ENCODE measurements at places on chromosomes 13 and 19.
A peak's percentile ranks its signal among the peaks of the same experiment; 100 is the strongest.

DNA sequence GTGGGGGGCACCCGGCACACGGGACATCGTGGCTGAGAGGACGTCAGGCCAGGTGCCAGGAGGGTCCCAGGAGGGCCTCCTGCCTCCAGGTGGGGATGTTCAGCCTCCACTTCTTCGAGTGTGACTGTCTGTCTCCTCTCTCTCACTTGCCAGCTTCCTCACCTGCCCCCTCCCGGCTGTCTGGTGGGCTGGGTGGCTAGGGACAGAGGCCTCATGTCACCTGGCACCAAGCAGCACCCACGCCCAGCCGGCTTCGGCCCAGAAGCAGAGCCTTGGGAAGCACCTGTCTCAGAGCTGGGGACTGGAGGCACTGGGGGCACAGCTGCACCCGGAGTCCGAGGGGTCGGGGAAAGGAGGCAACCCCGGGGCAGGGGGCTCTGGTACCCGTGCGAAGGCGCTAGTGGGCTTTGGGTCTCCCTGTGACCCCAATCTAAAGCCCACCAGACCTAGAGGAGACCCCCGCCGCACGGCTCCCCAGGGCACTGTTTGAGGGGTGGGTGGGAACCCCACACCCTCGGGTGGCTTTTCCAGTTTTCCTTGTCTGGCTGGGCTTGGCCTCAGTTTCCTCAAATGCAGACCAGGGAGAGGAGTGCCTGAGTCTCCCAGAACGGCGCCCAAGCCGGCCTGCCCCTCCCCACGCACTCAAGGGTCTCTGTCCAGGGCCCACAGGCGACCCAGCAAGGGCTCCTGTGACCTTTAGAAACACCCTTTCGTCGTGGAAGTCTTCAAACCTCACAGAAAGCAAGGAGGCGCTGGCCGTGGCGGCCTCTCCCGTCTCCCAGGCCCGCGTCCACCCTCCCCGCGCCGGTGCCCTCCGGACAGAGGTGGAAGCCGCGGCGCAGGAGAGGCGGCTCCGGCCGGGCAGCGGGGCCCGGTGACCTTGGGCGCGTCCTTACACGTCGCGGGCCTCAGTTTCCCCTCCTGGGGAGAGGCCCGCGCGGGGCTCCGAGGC is 664 bp upstream of the HCN2 start:
- no peak for DNase-seq

- DNase-seq: peak; percentile 31
Measured at GRCh38 chr19:6501740-6502648, at the start of gene TUBB4A. TSS of gene TUBB4A (minus strand) at chr19:6502309. CDS start at chr19:6502212, 97 bp downstream.

DNA sequence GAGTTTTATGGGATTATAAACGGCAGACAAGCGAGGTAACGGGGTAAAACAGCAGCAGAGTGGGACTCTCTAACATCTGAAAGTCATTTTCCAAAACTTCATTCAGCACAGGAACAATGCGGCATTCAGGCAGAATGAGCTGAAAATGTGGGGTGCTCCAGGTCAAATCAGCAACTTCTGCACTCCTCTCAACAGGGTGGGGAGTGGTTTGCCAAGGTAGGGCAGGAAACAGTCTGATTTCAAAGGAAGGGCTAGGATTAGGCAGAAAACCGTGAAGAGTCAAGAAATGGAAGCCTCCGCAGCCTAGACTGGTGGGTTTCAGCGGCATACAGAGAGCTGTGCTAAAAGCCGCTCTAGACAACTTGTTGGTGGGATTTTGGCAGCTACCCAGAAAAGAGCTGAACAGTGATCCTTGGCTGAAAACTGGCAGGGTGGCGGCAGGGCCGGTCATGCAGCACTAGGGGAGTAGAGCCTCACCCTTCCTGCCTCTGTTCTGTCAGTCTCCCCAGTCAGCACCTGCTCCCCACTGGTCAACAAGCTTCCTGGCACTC is 154.2 kb upstream of the KLF12 start:
- peak; percentile 25 for DNase-seq

DNA sequence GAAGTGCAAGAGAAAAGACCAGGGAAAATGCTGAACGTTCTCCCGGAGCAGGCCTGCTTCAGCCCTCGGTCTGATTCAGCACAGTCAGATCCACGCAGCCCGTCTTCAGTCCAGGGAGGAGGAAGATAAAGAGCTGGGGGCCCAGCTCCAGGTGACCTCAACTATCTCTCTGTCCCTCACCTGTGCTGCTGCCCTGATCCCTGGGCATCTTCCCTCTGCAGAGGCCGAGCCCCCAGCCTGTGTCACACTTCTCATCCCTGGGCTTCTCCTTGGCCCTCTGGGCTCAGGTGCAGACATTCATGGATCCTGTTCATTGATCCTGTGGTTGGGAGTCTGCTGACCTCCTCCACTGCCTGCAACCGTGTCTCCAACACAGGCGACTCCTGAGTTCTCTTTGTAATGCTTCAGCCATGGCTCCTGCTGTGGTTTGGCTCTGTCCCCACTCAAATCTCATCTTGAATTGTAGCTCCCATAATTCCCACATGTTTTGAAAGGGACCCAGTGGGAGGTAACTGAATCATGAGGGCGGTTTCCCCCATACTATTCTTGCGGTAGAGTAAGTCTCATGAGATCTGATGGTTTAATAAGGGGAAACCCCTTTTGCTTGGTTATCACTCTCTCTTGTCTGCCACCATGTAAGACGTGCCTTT is 27.9 kb downstream of the COL4A2 start:
- no peak for DNase-seq

DNA sequence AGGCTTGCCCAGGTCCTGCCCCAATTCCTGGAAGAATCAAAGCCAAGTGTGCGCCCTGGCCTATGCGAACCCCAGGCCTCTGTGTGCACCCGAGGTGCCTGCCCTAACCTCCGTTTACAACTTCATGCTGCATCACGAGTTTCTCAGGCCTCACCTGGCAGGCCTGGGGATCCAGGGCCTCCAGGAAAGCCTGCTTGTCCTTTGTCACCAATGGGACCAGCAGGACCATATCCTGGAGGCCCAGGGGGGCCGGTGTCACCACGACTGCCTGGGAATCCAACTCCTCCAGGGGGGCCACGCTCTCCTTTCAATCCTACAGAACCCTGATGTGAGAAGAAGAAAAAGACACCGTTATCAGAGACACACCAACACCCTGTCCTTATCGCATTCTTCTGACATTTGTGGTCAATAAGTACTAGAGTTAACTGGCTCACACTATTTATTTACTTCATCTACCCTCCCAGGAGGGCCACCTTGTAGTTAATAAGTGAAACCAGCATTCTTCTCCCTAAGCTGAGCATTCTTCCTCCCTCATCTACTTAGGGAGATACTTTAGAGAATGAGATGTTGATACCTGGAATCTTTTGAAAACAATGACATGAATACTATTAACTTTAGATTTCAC is 120.6 kb downstream of the COL4A1 start:
- DNase-seq: no peak

DNA sequence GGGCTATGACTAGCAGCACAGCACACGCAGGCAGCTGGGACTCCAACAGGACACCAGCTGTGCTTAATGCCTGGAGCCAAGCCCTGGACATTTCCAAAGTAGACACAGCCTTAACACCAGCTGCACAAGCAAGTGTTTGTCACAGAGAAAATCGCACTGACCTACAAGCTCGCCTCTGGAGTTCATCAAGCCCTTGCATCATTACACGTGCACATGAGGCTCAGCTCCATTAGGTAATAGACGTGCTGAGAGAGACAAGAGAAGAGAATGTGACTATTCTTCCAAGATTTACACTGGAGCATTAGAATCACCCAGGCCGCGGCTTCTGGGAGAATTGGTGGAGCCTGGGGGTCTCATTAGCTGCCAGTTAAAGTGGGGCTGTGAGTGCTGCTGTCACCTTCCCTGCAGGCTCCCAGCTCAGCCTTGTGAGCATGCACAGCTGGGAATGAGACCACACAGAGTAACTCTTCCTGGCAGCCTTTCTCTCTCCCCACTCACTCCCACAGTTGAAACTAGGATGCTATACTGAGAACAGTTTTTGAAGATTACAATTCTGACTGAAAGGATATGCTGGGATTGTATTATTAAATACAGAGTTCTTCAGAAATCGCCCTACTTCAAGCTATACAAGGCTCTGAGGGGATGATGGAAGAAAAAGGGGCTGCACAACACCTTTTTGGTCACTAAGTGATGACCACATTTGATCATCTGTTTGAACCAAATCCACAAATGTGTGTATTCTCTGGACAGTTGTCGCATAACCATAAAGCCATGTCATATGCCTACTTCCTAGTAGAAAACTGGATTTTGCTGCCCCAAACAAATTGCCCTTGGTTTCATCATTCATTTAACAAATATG is 10.5 kb downstream of the STOML3 start:
- no peak for DNase-seq

GRCh38 chr13:107842562-107843180 is 372.7 kb downstream of the LIG4 start:
- no peak for DNase-seq

DNA sequence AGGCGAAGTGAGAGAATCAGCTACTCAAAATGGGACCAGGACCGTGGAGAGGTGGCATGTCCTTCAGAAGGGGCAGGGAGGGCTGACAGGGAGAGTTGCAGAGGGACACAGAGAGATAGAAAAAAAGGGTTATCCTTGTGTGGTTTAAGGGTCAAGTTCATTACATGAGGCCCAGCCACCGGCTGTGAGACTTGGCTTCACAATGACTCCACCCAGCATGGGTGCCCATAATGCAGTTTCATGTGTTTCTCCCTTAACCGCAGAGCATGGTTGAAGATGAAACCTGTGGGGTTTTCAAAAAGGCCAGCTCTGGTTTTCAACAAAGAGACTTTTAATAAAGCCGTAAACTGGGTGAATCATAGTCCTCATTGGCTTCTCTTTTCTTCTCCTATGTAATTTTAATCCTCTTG is 164.6 kb downstream of the KLF5 start:
- no peak for DNase-seq

- no peak for DNase-seq
Measured at GRCh38 chr13:60691268-60691667, 294.2 kb downstream of the TDRD3 start.

DNA sequence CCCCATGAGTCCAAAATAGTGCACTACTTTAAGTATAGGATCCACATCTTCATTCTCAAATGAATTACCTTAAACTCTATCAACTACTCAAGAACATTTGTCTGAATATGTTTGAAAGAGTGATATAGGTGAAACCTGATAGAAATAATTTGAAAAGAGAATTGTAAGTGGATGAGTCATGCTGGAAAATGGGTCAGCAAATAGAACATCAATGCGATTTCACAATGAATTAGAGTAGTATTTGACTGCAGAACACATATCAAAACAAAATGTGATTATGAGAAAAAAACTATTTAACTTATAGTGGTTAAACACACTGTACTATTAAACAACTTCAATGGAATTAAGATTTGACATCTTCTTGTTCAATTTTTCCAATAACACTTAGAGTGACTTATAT is 300.6 kb upstream of the KLHL1 start:
- DNase-seq: no peak

GRCh38 chr19:18220632-18221275 is 5.5 kb downstream of the PDE4C start:
- no peak for DNase-seq

- DNase-seq: no peak
Measured at GRCh38 chr19:718991-719512, 10.3 kb downstream of the PALM start.

DNA sequence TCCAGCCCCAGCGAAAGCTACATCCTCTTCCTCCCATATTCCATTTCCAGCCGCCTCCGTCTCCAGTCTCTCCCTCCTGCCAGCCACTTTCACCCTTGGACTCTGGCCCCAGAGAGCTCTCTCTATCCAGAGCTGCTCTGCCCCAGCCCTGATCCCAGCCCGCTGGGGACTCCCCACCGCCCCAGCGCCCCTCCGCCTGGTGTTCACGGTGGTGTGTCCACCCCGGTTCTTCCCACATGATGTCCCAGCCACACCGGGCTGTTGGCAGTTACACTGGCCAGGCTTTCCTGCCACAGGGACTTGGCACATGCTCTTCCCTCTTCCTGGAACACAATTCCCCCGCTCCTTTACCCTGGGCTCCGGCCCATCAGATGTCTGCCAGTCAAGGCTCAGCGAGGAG is 11.3 kb upstream of the EMC10 start:
- no peak for DNase-seq

GRCh38 chr13:69410761-69411160 is 696.9 kb upstream of the ATXN8OS start:
- DNase-seq: no peak

DNA sequence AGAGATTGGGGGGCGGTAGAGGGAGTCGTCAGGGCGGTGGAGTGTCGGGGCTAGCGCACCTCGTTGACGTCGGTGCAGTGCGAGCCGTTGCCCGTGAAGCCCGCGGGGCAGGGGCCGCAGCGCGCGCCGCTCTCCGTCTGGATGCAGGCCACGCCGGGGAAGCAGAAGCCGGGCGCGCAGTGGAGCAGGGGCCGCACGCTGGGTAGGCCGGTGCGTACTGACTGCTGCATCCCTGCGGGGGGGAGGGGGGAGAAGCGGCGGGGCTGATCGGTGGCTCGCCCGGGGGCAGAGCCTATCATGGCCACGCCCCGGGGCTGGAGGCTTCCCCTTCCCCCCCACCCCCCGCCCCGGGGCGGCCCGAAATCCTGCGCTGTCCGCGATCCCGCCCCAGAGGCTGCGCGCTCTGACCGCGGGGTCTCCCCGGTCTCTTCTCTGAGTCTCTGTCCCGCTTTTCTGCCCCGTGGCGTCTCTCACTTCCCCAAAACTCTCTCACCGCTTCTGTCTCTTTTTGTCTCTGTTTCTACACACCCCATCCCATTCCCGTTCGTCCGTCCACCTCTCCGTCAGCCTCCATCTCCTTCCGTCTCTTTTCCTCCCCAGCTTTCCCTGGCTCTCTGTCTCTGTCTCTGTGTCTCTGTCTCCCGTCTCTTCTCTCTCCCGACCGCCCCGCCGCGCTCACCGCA is 1.1 kb downstream of the COMP start:
- DNase-seq: no peak

- DNase-seq: no peak
Measured at GRCh38 chr13:35716729-35717128, 240.2 kb upstream of the MAB21L1 start.

DNA sequence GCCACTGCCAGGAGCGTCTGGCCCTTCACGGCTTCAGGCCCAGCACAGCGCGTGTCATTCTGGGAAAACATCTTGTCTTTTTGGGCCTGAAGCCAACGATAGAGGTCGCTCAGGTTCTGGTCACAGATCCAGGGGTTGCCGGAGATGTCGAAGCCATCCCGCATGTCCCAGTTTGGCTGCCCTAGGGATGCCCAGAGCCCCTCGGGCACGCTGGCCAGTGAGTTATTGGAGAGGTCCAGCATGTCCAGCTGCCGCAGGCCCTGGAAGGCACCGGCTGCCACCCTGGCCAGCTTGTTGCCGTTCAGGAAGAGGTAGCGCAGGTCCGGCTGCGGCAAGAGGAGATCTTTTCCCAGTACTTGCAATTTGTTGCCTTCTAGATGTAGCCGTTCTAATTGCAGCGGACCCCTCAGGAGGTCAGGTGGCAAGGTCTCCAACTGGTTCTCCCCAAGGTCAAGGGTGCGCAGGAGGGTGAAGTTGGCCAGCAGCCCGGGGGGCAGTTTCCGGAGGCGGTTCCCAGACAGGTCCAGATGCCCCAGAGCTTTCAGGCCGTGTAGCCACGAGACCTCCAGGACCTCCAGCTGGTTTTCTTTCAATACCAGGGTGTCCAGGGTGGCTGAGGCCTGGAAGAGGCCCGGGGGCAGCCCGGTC is 1.8 kb downstream of the LRG1 start:
- no peak for DNase-seq
